ENCODE measurements at places on chromosomes 13 and 19.
A peak's percentile ranks its signal among the peaks of the same experiment; 100 is the strongest.

DNA sequence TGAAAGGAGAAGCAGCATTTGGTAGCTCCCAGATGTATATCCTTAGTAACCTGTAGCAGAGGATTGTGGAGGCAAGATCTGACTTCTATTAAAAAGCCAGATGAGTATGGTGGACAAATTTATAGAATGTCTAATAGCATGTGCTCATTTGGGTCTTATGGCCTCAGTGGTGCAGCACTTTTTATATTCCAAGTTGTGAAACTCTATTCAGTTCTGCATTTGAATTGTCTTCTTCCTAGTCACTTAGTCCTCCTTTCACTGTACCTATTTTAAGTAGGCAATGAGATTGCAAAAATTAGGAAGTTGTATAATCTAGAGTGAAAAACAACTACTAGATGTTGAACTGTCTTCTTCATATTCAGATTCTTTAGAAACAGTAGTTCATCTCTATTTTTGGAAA lies 412.5 kb upstream of the PCDH9 start:
- DNase-seq = no peak

GRCh38 chr13:51938454-51938853 lies 72.8 kb downstream of the ATP7B start:
- DNase-seq = no peak

- no peak for DNase-seq
Observed at GRCh38 chr19:2624537-2625091, 77.9 kb downstream of the GNG7 start.

DNA sequence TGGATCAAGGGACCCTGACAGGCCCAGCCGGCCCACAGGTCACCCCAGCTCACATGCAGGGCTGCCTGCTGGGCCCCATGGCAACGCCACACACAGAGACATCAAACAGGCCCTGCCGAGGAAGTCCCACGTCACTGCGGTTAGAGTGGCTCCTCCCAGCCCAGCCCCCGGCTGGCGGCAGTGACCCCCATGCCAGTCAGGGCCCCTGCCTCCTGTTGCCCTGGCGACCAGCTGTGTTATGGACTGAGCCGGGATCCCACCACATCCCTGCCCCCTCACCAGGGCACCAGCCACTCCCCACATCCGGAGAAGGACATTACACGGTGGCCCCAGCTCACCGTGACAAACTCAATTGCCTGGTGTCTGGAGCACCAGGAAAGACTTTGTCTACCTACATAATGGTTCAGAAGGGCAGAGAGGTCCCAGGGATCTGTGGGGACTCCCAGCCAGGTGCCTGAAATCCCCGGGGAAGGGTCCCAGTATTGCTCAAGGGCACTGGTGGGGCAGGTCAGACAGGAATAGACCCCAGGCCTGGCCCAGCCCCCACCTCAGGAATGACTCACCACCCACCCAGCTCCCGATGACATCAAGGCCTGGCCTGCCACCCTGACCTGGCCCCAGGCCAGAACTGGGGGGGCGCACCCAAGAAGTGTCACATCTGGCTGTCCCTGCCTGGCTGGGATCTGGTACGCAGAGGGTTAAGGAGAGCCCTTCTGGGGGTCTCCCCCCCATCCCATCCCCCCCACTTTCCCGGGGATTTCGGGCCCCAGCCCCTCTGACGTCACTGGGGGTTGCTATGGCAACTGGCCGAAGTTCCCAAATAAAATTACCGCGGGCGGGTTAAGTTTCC lies 30.2 kb upstream of the NANOS3 start:
- peak; percentile 95 for DNase-seq

DNA sequence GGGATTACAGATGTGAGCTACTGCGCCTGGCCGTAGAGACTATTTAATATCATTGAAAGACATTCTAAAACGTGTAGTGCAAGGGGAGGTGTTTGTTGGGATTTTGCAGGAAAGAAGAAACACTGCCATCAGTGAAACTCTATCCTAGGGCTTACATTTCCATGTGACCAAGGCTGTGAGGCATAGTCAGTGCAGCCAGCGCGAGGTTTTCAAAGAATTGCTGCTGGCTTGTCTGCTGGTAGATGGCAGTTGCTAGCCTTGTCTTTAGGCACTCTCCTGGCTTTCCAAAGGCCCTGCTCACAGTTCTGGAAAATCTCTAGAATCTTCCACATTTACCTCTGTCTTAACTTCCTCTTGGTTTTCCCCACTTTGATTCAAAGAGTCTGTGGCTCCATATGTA lies 77.5 kb downstream of the GPC6 start:
- DNase-seq = no peak
